ENCODE measurements at places on chromosomes 11 and 22.

- no peak for DNase-seq
Measured at GRCh38 chr11:119047205-119047604, 9.8 kb downstream of the HYOU1 start.

DNA sequence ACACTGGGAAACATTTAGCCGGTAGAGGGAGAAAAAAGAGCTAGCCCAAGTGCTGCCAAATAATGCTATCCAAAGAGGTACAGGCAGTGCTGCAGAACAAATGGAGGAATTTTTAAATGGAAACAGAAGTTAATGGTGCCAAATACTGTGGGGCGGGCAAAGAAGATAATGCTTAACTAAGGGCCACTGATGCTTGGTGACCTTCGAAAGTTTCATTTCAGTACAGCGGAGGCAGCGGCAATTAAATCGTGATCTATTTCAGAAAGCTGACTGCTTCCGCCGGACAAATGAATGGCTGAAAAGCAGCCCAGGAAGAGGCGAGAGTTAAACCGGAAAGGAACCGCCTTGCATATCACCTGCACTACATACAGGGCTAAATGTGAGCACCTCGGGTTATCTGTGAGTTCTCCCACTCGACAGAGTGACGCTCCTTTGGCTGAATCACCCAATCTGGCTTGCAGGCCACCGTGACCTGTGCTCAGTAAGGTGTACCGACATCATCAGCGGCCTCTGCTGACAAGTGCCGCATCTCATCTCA is 42.1 kb downstream of the CADM1 start:
- DNase-seq, result no peak

DNA sequence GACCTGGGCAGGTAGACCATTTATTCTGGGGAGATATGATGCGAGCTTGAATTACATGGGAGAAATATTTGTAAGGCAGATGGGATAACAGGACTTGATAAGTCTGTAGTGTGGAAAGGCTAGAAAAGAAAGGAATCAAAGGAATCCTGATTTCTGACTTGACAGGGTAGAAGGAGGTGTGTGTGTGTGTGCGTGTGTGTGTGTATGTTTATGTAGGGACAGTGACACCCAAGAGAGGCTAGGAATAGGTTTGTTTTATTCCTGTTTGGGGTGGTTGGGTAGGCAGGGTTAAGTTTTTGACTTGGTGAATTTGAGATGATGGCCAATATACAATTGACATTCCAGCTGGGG is 390 bp upstream of the HTATIP2 start:
- DNase-seq, result no peak

DNA sequence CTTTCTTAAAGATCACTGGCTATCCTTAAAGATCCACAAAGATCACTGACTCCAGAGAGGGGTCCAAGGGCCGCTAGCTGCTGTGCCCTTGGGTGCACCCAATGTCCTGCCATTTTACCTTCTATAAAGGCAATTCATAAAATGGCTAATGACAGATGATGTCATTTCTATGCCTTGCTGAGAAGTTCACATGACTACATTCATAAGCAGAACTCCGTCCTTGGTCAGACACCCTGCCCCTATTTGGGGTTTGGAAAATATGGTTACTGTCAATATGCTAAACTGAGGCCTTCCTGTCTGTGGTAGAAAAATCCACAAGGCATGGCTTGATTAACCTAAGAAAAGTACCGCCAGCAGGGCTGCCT is 60.9 kb upstream of the BMAL1 start:
- DNase-seq, result no peak

DNA sequence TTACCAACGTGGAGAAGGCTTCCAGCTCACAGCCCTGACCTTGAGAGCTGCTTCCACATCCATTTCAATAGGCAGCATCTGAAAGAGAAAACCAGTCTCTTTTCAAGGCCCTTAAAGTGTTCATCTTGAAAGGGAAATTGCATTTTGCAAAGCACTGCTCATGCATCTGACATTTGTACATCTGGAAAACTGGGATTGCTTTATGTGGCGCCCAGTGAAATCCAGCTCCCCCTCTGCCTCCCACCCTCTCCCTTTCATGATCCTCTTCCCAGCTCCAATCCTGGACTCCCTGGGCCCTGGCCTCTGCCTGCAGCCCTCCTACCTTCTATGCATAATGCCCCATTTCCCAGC is 17.4 kb downstream of the TP53AIP1 start:
- no peak for DNase-seq

GRCh38 chr11:127926721-127927120 is 660.6 kb downstream of the ETS1 start:
- DNase-seq, result no peak

DNA sequence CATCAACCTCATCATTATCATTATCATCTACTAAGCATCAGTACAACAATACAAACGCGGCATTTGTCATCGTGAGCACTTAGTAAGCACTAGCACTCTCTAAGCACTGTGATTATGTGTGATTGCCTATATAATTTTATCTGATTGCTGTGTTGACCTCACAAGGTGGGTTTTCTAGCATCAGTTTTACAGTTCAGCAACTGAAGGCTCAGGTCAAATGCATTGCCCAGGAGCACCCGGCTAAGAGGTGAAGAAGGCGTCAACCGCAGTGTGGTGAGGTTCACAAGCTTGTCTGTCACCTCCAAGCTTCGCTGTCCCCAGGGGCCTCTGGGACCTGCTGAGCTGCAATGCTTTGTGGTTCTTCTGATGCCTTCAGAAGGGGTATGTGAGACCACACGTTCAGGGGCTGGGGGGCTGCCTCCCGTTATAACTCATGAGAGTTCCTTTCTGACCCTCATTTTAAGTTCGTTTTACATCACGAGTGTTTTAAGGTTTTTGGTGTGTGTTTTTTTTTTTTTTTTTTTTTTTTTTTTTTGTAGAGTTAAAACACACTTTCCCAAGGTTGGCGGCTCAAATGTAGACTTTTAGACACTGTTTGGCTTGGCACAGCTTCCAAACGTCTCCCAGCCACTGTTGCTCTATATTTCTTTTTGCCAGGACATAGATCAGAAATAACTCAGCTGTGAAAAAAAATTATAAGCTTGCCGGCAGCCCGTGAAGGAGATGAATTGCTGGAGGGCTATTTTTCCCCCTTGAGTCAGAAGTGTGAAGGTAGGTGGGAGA is 33.8 kb upstream of the SCUBE1 start:
- DNase-seq, result no peak

DNA sequence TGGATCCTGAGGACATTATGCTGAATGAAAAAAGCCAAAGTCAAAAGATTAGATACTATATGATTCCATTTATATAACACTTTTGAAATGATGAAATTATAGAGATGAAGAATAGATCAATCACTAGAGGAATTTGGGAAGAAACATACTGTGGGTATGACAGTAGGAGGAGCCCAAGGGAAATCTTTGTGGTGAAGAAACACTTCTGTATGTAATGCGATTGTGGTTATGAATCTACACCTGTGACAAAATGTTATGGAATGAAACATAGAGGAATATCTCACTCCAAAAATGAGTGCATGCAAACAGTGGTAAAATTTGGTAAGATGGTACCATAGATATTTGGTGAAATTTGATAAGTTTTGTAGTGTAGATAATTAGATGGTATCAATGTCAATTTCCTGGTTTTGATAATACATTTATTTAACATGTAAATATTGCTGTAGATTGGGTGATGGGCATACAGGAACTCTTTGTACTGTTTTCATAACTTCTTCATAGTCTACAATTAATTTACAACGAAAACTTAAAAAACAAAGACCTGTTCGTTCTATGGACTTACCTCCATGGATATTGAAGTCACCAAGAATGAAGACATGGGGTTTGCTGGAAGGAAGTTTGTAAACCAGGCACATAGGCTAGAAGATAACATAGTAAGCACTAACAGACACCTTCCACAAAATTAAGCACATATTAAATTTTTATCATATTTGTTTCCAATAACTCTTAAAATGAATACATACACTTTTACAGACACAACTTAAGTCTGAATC is 11.5 kb downstream of the MRGPRX1 start:
- no peak for DNase-seq

- DNase-seq, result no peak
Measured at GRCh38 chr22:45469281-45470073, 33.2 kb upstream of the FBLN1 start.

DNA sequence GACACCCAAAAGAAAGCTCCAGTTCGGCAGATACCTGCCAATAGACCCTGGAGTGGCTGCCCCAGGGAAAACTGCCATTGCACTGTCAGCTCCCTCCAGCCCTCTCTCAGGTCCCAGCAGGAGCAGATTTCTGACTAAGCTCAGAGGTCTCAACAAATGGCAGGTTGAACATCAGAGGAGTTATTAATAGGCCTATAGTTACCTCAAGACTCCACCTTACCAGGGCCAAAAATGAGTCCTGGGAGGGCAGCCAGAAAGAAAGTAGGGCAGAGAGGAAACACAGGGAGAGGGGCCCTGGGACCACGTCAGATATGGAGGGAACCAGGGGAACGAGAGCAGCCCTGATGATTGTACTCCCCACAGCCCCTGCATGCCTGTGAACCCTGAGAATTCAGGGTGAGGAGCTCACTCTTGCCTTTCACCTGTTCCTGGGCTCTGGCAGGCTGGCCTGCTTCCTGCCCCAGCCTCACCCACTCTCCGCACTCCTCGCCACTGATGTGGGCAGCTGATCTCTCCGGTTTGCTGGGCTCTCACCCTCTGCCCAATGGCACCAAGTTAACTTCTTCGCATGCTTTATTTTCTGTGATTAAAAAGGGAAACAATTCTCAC is 4.3 kb upstream of the RGL4 start:
- DNase-seq, result peak; percentile 40

GRCh38 chr11:96361778-96362177 is 18.8 kb upstream of the MAML2 start:
- no peak for DNase-seq

- DNase-seq, result no peak
Measured at GRCh38 chr22:35345808-35346505, 34.9 kb upstream of the HMOX1 start.

- DNase-seq, result no peak
Measured at GRCh38 chr11:48164836-48165235, 51.8 kb upstream of the OR4B1 start.

DNA sequence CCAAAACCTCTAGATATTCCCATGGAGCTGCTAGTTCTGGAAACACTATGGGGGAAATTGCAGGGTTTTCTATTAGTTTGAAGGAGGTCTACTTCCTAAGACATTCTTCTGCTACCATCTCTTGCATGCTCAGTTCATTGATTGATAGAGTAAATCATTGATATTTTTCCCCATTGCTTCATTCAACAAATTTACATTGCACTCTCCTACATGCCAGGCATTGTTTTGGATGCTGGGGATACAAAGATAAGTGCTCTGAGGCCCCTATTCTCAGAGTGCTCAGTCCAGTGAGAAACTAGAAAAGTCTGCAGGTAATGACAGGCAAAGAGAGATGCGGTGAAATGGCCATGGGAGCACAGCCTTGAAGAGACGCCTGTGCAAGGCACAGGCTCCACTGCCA is 313.1 kb downstream of the KIRREL3 start:
- DNase-seq, result no peak

DNA sequence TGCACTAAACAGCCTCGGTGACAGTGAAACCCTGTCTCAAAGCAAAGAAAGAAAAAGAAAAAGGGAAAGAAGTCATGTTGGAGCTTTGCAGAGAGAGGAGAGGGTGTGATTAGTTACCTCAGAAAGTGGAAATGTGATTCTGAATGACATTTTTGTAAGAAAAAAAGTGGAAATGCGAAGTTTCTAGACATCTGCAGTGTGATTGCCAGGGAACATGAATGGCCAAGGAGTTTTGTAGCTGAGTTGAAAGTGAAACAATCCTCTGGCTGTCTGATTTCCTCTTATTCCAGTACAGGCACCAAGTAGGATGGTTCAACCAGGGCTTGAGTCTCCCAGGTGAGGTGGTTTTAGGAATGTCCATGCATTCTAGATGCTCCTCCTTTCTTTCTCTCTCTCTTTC is 17.8 kb upstream of the SYVN1 start:
- DNase-seq, result no peak

GRCh38 chr11:100640646-100641045 is 46.4 kb upstream of the ARHGAP42 start:
- no peak for DNase-seq

GRCh38 chr11:3609416-3610265 is 32.2 kb downstream of the ART5 start:
- no peak for DNase-seq

DNA sequence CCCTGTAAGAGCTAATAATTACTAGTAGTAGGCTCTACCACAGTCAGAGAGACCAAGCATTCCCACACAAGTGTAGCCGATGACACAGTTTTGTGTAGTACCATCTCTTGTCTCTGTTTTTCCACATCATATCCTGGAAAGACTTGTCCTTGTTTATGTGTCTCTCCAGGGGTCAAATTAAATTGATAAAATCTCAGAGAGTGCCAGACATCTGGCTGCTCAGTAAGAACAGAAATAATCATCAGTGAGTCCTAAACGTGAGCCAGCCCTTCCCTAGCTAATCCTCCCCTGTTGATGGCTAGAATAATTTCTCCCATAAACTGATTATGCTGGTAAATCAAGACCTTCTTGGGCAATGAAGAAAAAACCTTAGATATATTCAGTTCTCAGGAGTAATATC is 111.4 kb upstream of the GRAMD1B start:
- DNase-seq, result no peak

DNA sequence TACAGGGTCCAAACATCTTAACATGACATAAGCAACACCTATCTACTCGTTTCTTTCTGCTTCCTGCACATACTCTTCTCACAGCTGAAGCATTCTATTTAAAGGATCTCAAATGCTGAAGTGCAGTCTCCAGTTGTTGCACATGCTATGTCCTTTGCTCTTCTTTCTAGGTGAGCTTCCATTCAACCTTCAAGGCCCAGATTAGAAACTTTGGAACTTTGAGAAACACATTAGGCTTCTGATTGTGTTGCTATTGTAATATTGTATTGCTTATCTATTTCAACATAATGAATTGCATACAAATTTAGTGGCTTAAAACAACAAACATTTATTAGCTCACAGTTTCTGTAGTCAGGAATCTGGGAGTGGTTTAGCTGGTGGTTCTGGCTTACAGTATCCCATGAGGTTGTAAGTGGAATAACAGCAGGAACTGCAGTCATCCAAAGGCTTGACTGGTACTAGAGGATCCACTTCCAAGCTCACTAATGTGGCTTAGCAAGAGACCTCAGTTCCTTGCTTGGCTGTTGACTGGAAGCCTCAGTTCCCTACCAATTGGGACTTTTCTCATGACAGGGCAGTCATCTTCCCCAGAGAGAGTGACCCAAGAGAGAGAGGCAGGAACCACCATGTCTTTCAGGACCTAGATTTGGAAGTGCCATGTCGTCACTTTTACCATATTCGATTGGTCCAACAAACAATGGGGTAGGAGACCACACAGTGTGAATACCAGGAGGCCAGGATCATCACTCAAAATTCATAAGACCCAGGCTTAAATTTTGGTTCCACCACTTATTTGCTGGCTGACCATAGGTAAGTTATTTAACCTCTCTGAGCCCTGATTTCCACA is 27.2 kb upstream of the RASSF10 start:
- DNase-seq, result no peak

GRCh38 chr11:2717561-2718325 is 17.9 kb upstream of the KCNQ1OT1 start:
- DNase-seq, result no peak

DNA sequence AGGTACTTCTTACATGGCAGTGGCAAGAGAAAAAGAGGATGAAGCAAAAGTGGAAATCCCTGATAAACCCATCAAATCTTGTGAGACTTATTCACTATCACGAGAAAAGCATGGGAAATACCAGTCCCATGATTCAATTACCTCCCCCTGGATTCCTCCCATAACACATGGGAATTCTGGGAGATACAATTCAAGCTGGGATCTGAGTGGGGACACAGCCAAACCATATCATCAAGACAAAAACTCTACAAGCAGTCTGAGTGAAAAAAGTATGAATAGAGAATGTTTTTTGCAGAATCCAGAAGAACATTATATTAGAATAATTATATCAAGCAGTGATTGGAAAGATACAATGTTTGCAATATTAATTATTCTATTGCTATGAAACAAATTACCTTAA is 893.7 kb downstream of the FAM181B start:
- DNase-seq, result no peak

All from left lobe of liver (tissue), 2 donors.